Sigmoid colon (tissue), 7 donors: ENCODE measurements at places on chromosomes 5 and 9. TPM values are rescaled to one million over a fixed set of nuclear protein-coding genes. Genes with fewer than 3 reads are reported as not detected.
A peak's percentile ranks its signal among the peaks of the same experiment; 100 is the strongest.

- no peak overlapping the region for H3K27ac ChIP-seq
- DNase-seq: no peak
- no peaks in the 10 kb centered on the region for H3K27me3 ChIP-seq
- H3K4me3 ChIP-seq: no peak overlapping the region
- H3K36me3 ChIP-seq: no peaks in the 10 kb centered on the region
Observed at GRCh38 chr5:160887780-160888179, 35.8 kb upstream of the ATP10B start.

The TTC23L gene
- total RNA-seq: not detected

GRCh38 chr5:93273176-93273575 is 307.8 kb downstream of the NR2F1-AS1 start:
- H3K4me1 ChIP-seq: no peaks in the 10 kb centered on the region
- no peaks in the 10 kb centered on the region for H3K27me3 ChIP-seq
- no peaks in the 10 kb centered on the region for H3K36me3 ChIP-seq
- no peak overlapping the region for H3K4me3 ChIP-seq
- DNase-seq: no peak

GRCh38 chr5:43773478-43773844 is 170.5 kb downstream of the NNT start:
- H3K27me3 ChIP-seq: no peaks in the 10 kb centered on the region
- H3K36me3 ChIP-seq: no peaks in the 10 kb centered on the region
- H3K4me1 ChIP-seq: peaks cover 16% of the 10 kb centered on the region
- no peak overlapping the region for H3K4me3 ChIP-seq
- no peak overlapping the region for H3K27ac ChIP-seq

The CARTPT gene
- total RNA-seq: 8.4 TPM

DNA sequence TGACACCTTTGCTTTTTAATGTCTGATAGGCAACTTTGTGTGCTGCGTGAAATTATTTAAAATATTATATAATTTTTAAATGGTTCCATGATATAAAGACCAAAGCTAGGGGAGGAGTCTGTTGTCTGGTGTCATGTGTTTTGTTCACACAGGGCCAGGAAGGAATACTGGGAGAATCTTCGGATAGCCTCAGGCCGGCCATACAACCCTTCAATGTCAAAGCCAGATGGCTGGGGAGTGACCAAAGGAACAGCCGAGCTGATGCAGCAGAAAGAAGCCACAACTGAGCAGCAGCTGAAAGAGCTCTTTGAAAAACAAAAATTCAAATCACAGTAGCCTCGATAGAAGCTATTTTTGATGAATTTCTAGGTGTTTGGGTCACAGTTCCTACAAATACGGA is 19.2 kb downstream of the BHMT start:
- H3K36me3 ChIP-seq: no peaks in the 10 kb centered on the region
- no peak overlapping the region for H3K4me3 ChIP-seq
- DNase-seq: no peak
- no peaks in the 10 kb centered on the region for H3K27me3 ChIP-seq

GRCh38 chr9:113301548-113301947 is 1.6 kb downstream of the RNF183 start:
- H3K4me1 ChIP-seq: no peaks in the 10 kb centered on the region
- no peak overlapping the region for H3K4me3 ChIP-seq

DNA sequence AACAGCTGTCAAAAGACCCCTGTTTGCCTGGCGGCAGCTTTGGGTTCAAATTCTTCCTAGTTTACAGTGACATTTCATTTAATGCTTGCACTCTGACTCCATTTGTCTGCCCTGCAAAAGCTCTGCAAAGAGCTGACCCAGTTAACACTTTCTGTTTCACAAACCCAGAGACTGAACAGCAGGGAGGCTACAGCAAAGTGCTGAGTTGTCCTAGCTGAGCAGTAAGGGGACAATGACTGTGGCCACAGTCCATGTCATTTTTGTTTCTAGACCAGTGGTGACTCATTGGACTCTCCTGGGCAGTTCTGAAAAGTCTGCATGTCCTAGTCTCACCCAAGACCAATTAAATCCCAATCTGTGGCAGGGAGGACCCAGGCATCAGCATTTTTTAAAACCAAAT is 994.8 kb upstream of the WWC1 start:
- peaks cover 13% of the 10 kb centered on the region for H3K4me1 ChIP-seq
- H3K27ac ChIP-seq: no peak overlapping the region
- H3K4me3 ChIP-seq: no peak overlapping the region
- no peaks in the 10 kb centered on the region for H3K36me3 ChIP-seq
- H3K27me3 ChIP-seq: no peaks in the 10 kb centered on the region

GRCh38 chr5:15643731-15644130 is 143.8 kb downstream of the FBXL7 start:
- DNase-seq: no peak
- no peak overlapping the region for H3K4me3 ChIP-seq
- H3K27me3 ChIP-seq: no peaks in the 10 kb centered on the region

DNA sequence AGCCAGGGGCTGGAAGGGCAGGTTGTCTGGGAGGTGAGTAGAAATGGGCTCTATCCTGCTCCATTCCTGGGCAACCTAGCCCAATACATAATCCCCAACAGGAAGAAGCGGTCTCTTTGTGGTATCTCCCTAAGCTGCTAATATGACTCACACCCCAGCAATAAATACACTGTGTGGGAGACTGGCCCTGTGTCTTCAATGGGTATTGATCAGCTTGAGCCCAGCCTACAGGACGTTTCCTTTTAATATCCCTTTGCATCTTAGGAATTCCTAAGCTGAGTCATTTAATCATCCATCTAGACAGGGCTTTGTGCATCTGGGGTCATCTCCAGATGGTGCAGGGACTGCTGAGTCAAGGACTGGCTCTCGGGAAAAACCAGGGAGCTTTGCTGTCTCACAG is 207.0 kb upstream of the PANK3 start:
- no peak overlapping the region for H3K4me3 ChIP-seq
- H3K27me3 ChIP-seq: no peaks in the 10 kb centered on the region
- no peak overlapping the region for H3K27ac ChIP-seq
- no peaks in the 10 kb centered on the region for H3K36me3 ChIP-seq

- DNase-seq: no peak
- H3K4me3 ChIP-seq: no peak overlapping the region
- H3K4me1 ChIP-seq: no peaks in the 10 kb centered on the region
- no peak overlapping the region for H3K27ac ChIP-seq
- no peaks in the 10 kb centered on the region for H3K36me3 ChIP-seq
Observed at GRCh38 chr5:128913551-128913950, 51.7 kb upstream of the SLC27A6 start.

DNA sequence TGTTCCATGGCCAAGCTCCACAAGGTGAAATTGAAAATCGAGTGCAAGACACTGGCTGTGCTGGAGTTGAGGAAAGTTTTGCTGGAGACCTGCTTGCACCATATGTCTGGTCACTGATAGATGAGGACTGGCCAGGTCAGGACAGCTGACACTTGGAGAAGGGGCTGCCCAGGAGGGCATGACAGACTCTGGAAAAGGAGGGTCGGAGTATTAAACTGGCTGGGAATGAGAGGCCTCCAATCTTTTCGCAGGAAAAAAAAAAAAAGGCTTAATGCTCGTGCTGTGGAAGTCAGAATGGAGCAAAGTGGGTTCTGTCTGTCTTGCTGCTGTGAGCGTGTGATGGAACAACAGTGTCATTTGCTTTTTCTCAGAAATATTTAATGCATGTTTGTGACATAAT is 5.5 kb downstream of the TENT4A start:
- H3K27ac ChIP-seq: no peak overlapping the region
- DNase-seq: no peak
- H3K36me3 ChIP-seq: no peaks in the 10 kb centered on the region
- H3K4me1 ChIP-seq: no peaks in the 10 kb centered on the region

DNA sequence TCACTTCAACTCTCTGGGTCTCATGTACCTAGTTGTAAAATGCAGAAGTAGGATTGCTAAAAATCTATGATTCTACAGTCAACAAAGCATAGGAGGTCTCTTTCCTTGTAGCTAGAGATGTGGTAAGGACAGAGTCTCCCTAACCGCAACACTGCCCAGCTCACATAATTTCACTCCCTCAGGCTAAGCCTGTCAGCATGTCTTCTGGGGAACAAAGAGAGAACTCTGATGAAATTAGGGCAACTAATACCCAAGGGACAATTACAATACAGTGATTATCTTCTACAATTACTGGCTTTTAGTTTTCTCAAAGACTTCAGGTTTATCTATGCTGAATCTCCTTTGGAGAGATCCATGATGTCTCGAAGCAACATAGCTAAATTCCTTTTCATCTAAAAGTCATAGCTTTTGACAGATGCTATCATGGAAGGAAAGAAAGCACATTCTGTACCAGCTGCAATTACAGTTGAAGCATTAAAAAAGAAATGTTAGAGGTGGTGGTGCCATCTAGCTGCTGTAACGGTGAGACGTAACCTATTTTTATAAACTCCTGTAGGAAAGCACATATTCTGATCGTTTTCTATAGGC is 141.1 kb upstream of the TARS1 start:
- DNase-seq: no peak
- no peak overlapping the region for H3K4me3 ChIP-seq
- H3K27ac ChIP-seq: peak overlapping the region; percentile 62
- H3K4me1 ChIP-seq: no peaks in the 10 kb centered on the region
- H3K36me3 ChIP-seq: no peaks in the 10 kb centered on the region

DNA sequence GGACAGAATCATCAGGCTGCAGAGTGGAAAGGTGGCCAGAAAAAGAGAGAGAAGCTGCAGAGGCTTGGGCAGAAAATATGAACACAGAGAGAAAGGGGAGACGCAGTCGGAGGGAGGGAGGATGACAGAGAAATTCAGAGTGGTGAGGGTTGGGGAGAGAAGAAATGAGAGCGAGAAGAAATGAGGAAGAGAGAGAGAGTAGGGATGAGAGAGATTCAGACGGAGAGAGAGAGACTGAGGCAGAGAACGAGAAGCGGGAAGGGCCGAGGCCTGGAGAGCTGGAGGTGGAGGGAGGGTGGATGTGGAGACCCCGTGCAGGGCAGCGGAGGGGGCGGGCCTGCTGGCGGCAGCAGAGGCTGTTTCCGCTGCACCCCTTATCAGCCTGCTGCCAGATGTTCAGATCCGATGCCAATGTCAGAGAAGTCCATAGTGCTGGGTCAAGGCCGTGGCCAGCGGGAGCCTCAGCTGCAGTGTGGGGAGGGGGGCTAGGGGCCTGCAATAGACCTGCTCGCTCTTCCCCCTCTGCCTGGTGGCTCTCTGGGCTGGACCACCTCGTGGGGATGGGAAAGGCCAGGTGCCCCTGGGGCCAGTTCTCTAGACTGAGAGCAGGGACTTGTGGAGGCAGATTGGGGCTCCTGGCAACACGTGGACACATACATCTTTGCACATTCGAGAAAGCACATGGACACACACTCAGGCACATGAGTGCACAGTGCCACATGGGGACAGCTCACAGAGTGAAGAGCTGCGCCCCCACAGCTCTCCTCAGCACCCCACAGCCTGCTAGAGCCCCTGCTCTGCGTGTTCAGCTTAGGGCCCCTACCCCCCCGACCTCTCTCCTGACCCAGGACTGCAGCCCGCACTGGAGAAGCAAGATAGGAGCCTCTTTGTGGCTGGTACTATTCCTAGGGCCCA is 4.9 kb upstream of the NR5A1 start:
- H3K27ac ChIP-seq: no peak overlapping the region
- no peak for DNase-seq
- H3K4me3 ChIP-seq: no peak overlapping the region
- H3K36me3 ChIP-seq: no peaks in the 10 kb centered on the region

GRCh38 chr5:98527846-98528245 is 245.6 kb upstream of the RGMB start:
- DNase-seq: no peak
- no peaks in the 10 kb centered on the region for H3K36me3 ChIP-seq
- H3K4me3 ChIP-seq: no peak overlapping the region
- no peaks in the 10 kb centered on the region for H3K27me3 ChIP-seq
- H3K4me1 ChIP-seq: no peaks in the 10 kb centered on the region
